ENCODE measurements at places on chromosomes 5 and 9.
A peak's percentile ranks its signal among the peaks of the same experiment; 100 is the strongest.

DNA sequence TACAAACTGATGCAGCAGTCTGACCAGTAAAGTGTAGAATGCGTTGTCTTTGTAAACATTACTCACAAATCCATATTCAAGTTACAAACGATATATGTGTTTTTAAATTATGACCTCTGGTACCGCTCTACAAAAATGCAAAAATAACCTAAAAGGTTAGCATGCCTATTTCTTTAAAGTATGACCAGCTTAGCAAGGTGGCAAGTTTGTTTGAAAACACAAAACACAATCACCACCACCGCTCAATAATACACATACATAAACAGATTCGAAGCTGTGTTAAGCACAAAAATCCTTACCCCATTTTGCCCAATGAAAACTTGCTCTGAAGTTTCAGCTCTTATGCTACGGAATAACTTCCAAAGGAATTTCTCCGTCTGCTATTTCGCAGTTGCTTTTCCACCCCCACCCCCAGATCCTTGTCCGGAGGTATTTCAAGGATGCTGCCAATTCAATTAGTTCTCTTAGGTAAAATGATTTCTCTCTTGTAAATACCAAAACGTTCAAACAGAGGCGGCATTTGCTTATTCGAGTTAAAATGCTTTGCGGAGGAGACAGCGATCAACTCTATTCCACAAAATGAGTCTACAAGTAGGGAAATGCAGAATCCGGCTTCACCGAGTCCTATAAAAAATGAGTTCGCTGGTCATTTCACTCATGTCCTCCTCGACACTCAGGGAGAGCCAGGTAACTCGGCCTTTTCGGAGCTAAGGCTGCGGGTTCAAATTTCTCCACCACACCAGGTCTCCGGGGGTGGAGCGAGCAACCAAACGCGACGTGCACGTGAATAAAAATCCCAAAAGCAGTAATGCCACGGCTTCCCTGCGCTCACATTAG lies 1.2 kb downstream of the HOMER1 start:
- no peak for DNase-seq

GRCh38 chr5:85173469-85173868 lies 788.8 kb upstream of the EDIL3 start:
- DNase-seq = no peak

DNA sequence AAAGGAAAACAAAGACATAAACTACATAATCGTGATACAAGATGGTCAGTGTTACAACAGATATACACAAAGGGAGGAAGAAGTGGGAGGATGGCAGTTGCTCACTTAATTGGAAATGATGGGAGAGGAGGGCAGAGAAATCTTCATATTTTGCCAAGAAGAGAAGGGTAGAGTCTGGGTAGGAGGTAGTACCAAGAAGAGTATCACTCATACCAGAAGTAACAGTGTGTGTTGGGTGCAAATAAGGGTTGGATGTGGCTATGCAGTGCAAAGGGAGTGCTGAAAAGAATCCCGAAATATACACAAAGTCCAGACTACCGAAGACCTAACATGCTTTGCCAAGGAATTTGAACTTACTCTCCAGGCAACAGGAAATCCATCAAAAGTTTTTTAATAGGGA lies 41.0 kb downstream of the ERMP1 start:
- no peak for DNase-seq

DNA sequence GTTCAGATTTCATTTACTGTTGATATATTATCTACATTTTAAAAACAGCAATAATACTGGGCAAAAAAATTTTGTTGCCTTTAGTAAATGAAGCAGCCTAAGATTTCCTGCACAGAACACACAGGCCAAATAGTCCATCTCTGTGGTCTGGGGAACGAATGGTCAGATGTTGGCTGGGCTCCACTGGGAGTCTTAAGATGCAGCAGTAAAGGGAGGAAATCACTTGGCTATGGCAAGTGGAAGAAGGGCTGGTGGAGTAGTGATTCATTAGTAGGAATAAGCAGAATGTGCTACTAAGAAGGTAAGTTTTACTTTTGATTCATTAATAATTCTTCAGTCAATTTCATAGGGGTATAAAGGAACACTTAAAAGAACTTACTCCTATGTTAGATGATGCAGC lies 91.1 kb upstream of the ARRDC3 start:
- DNase-seq = no peak

- no peak for DNase-seq
Measured at GRCh38 chr5:308672-309271, 12.7 kb upstream of the AHRR start.

DNA sequence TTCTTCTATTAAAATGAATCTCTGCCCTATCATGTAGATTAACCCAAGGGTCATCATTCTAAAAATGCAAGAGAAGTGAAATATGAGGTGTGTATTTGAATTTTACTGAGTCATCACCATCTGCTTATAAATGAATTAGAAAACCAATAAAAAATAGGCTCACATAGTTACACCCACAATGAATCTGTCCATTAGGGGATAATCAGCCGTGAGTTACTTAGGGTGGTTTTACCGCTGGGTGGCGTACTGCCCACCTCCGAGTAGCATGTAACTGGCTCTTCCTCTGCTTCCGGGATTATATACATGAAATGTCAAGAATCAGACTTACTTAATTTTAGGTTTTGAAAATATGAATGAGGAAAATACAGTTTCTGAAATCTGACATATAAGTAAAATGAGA lies 332.9 kb upstream of the CCNG1 start:
- DNase-seq = no peak

DNA sequence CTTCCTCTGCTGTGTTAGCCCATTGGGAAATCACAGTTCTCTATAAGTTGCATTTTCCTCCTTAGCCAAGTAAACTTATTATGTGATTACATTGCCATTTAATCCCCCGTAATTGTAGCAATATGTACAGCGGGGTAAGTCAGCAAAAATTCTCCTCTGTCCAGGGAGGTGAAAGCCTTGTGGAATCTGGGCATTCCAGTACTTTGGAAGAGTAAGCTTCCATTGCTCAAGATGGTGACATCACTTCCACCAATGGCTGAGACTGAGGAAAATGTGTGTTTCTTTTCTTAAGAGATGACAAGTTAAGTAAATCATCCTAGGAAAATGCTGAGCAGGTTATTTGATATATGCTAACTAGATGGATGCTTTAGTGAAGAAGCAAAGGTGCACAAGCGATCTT lies 436.7 kb downstream of the CETN3 start:
- DNase-seq = no peak

DNA sequence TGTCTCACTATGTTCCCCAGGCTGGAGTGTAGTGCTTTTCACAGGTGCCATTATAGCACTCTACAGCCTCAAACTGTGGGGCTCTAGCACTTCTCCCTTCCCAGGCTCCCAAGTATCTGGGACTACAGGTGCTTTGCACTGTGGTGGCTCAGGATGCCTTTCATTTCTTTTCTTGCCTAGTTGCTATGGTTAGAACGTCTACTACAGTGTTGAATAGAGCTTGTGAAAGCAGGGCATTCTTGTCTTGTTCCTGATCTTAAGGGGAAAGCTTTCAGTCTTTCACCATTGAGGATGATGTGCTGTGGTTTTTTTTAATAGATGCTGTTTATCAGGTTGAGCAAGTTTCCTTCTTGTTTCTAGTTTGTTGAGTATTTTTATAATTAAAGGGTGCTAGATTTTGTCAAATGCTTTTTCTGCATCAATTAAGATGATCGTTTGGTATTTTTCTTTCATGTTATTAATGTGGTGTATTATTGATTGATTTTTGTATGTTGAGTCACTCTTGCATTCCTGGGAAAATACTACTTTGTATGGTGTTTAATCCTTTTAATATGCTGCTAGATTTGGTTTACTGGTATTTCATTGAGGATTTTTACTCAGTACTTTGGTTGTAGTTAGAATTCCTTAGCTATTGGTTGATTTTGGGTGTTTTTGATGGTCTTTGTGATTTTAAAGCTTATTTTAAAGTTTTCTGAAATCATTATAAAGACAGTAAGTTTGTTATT lies 35.6 kb downstream of the GPBP1 start:
- peak; percentile 56 for DNase-seq

DNA sequence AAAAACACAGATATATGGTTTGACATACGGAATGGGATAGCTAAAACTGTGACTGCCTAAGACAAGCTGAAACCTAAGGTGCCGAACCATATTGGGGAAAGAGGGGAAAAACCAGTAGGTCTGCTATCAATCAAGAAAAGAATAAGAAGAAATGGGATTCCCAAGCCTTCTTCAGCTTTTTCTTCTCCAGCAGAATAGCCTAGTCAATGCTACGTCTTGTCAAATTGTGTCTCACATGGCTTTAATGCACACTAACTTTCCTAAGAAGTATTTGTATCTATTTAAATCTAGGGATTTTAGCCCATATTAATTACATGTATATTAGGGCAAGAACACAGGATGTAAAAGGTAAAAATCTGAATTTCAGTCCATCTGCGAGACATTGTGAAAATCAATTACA lies 797 bp upstream of the FBXO38 start:
- no peak for DNase-seq

DNA sequence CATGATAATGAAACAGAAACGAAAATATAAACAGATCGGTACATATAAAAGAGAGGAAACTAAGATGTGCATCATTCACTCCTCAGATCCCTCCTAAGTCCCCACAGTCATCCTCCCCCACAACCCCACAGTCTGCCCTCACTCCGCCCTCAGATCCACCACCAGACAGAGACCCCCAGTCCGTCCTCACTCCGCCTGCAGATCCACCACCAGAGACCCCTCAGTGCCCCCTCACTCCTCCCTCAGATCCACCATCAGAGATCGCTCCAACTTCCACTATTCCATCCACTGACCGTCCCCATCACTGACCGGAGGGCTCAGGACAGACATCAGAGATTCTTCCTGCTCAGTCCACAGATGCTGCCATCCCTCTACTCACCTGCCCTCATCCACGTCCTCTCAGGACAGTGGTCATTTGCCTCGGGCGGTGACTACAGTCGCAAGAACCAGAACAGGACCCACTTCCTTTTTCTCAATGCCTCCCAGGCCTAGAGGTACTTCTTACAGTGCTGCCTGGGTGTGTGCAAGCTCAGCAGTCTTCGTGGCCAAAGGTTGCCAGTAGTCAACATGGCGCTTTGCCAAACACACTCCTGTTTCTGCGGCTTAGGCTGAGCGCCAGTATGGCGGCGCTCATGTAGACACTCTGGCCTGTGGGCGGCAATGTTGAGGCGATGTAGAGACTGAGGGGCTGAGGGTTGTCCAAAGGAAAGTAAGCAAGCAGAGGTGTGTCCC lies 8.3 kb upstream of the SPATA31C1 start:
- DNase-seq = no peak

DNA sequence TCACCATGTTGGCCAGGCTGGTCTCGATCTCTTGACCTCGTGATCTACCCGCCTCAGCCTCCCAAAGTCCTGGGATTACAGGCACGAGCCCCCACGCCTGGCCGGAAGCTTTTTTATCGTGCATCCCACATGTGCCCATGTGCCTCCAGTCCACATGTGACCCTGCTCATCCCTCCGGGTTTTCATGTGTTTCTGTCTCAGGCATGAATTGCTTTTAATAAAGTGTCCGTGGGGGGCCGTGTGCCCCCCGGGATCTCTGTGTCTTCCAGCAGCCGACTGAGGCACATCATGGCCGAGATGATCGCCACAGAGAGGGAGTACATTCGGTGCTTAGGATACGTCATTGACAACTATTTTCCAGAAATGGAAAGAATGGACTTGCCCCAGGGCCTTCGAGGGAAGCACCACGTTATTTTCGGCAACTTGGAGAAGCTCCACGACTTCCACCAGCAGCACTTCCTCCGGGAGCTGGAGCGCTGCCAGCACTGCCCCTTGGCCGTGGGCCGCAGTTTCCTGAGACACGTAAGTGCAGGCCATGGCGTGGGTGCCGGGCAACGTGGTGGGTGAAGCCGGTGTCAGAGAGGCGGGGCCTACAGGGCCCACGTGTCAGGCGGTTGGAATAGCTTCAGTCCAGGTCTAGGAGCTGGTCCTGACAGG lies 22.1 kb upstream of the LRRC14B start:
- DNase-seq = peak; percentile 77
